Ammon's horn (tissue), 1 donor: ENCODE measurements at places on chromosomes 3 and 15.

- DNase-seq, result no peak
Observed at GRCh38 chr15:90343302-90343790, 8.7 kb upstream of the ZNF774 start.

GRCh38 chr3:100374521-100374920 is 26.4 kb downstream of the TOMM70 start:
- no peak for DNase-seq

- DNase-seq, result no peak
Observed at GRCh38 chr3:22231061-22231460, 480.1 kb upstream of the ZNF385D start.

DNA sequence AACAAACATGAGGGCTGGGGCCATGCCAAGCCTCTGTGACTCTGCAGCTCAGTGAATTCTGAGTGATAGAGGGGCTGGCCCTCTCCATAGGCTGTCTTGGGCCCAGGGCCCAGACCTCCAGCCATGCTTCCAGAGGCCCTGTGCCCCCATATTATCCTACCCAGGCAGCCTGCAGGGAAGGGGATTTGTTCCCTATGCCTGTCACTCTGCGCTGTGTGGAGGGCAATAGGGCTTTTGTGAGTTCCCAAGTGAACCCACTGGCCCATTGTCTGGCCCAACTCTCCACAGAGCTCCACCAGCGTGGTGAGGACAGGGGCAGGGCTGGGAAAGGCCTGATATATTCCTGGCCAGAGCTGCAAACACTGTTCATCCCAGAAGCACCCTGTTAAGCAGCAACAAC is 113.2 kb downstream of the EPHB1 start:
- no peak for DNase-seq

GRCh38 chr3:169405076-169405475 is 258.4 kb downstream of the MECOM start:
- DNase-seq, result no peak

DNA sequence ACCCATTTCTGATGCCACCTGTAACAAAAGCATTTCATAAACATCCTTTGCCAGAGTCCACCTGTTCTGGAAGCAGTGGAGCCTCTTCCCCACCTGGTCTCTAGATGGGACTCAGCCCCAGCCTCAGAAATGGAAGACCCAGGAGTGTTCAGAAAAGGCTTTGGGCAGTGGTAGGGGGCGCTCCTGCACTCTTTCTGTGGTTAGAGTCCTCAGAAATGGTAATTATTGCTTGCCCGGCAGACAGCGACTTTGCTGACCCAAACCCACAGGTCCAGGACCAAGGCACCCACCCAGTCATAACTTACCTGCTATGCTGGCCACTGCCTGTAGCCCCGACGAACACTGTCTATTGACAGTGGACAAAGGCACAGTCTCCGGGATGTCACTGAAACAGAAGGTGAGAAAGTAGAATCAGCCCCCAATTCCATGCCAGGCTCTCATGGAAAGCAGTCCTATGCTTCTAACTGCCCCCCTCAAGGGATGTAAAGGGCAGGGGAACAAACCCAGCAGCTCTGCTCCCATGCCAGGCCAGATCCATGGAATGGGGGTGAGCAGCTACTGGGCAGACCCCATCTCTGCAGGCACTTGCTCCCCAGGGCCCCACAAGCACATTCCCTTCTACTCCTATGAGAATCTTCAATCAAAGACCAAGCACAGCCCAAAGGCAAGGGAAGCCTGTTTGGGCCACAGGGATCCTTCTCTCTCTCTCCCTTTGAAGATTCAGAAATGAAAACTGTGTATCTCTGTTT is 5.1 kb downstream of the ACAA1 start:
- no peak for DNase-seq

- DNase-seq, result peak; percentile 48
Observed at GRCh38 chr3:142209655-142210054, 15.7 kb downstream of the GK5 start.

DNA sequence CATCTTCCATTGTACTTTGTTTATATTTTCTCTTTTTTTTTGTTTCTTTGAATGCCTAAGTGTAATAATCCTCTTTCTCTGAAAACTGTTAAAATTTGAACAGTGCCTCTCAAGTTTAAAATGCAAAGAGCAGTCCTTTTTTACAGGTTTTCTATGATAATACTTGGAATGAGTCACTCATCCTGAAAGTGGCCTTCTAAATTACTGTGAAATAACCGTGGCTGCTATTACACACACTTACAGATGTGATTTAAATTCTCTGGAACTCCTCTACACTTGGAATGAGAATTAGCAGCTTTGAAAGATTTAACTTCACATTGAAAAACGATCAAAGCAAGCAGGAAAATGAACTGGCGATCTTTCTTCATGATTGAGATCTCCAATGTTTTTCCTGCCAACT is 105.9 kb downstream of the ROBO1 start:
- DNase-seq, result no peak

GRCh38 chr15:101506491-101506890 is 17.0 kb upstream of the PCSK6 start:
- DNase-seq, result no peak

GRCh38 chr3:15645740-15646501 is 44.4 kb downstream of the BTD start:
- DNase-seq, result no peak

DNA sequence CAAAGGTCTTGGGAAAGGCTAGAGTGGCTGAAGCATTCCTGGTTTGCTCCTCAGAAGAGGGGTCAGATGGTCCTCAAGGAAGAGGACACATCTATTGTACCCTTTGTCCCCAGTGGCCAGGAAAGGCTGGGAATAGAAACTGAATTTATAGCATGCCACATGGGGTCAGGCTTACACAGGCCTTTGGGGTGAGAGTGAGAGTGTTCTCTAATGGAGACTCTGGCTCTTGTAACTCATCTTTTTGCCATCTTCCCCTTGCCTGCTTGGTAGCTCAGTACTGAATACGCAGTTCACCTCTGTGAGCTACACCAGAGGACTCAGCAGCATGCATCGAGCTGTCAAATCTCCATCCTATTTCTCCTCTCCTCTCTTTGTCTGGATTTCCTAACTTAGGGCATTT is 87.5 kb downstream of the ATP2B2 start:
- no peak for DNase-seq

DNA sequence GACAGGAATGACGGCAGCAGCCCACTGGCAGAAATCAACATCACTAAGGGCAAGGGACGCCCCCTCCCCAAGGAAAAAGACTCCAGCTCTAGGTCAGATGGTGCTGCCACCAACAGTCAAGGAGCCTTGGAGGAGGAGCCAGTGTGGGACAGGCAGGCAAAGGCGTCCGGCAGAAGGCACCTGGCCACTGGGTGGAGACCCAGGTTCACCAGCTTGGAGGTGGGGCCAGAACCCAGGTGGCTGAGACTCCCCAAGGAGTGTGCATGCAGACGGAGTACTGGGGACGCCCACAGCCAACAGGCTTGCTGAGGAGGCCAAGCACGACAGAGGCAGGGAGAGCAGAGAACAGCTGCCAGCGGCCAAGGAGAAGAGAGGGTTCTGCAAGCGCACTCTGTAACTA is 35.2 kb downstream of the PTPN23 start:
- DNase-seq, result no peak

- no peak for DNase-seq
Observed at GRCh38 chr3:99751649-99752048, 66.0 kb upstream of the CMSS1 start.

GRCh38 chr3:62169906-62170660 is 203.3 kb downstream of the FEZF2 start:
- no peak for DNase-seq
